ENCODE measurements at places on chromosomes 16 and 17.

DNA sequence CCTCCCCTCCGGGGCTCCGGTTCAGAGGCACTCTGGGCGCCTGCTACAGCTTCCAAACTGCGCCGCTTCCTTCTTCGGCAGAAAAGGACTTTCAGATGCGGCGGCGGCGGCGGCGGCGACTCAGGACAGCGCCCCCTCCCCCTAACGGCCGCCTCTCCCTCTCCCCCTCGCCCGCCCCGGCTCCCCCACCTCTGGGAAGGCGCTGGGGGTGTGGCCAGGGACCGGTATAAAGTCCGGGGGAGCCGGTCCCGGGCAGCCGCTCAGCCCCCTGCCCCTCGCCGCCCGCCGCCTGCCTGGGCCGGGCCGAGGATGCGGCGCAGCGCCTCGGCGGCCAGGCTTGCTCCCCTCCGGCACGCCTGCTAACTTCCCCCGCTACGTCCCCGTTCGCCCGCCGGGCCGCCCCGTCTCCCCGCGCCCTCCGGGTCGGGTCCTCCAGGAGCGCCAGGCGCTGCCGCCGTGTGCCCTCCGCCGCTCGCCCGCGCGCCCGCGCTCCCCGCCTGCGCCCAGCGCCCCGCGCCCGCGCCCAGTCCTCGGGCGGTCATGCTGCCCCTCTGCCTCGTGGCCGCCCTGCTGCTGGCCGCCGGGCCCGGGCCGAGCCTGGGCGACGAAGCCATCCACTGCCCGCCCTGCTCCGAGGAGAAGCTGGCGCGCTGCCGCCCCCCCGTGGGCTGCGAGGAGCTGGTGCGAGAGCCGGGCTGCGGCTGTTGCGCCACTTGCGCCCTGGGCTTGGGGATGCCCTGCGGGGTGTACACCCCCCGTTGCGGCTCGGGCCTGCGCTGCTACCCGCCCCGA, at the start of gene IGFBP4:
IGFBP4 (plus strand) TSS at position 255 of the 792 bp plus-strand sequence; CDS start at position 541, 286 bp downstream.
- peak; percentile 55 for DNase-seq

DNA sequence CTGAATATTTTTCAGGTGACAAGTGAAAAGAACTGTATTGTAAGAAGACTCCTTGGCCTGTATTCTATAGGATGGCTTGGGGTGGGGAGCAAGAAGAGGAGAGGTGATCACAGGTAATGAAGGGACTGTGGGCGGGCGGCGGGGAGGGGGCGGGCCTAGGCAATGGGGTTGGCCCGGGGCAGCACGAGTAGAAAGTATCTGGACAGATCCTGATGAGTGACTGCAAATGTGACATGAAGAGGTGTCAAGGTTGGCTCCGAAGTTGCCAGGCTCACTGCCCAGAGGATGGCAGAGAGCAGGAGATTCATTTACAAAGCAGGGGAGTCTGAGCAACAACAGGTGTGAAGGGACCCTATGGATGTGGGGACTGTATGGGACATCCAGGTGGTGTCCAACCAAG, 10.8 kb upstream of the G6PC1 start:
- DNase-seq = no peak

DNA sequence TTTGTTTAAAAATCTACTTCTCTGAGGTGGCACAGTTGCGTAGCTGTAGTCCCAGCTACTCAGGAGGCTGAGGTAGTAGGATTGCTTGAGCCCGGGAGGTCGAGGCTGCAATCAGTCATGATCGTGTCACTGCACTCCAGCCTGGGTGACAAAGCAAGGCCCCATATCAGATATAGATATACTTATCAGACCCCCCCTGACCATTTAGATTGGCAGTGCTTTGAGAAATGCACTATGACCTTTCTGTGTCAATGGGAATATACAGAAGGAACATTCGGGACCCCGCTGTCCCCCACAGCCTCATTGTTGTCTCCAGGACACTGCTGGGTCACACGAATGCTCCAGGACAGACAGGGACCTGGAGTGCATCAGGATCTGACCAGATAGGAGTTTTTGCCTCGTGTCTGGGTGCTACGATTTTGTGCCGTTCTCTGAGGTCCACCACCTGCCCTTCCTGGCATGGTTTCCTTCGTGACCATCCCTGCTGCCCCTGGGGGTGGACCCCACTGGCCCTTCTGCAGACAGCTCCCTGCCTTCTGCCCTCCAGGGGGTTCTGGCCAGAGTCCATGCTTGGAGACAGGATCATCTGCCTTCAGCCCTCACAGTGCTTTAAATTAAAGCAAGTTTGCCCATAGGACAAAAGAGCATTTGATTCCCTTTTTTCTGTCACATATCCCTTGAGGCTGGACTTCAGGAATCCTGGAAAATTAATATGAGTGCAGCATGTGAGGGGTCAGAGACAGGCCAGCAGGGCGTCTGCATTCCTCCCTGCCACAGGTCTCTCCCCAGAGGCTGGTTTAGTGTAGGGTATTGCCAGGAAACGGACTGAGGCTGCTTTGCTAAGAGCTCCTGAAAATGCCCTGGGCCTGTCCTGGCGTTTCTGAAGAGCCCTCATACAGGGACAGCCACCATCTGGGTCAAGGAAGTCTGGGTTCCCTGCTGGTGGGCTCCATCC, 19.3 kb downstream of the PLD6 start:
- peak; percentile 63 for DNase-seq

- no peak for DNase-seq
These were observed 41.4 kb upstream of the ANKFY1 start for GRCh38 chr17:4305224-4305623.

DNA sequence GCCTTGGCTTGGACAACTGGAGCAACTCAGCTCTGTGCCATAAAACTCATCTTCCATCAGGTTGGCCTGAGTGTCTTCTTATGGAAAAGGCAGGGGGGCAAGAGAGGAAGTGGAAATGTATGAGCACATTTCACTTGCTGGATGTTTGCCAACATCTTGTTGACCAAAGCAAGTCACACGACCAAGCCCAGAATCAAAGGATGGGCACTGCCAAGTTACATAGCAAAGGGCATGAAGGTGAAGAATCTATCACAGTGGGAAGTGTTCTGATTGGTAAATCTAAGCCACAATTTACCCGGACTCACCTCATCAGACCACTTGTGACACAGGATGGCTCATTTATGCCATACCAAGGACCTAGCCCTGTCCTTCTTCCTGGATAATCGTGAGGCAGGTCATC, 310.5 kb upstream of the IRX5 start:
- DNase-seq = no peak

DNA sequence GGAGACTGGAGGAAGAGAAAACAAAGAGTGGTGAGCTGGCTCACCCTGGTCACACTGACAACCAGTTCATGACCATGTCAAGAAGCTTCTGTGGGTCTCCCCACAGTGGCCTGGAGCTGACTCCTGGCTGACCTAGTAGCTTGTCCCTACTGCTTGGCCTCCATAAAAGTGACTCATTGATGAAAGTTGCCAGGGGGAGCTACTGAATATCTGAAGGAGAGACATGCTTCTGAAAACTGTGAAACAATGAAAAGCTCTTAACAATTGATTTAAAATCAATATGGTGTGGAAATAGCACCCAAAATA, 22.0 kb downstream of the SMPD3 start:
- DNase-seq = no peak

DNA sequence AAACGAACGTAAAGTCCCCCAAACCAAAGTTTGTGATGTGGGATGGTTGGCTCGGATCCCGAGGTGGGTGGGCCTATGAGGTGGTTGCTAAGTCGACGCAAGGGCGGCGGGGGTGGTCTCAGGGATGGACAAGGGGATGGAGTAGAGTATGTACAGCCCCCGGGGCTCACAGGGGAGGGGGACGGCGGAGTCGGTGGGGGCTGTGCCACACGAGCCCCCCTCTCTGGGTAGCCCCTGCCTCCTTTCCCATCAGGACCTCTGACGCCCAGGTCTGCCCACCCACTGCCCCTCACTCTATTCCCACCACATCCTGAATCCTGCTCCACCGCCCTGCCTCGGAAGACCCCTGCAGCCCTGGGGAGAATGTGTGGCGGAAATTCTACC, 15.2 kb downstream of the IL34 start:
- no peak for DNase-seq

GRCh38 chr17:42584880-42585279, 7.4 kb upstream of the PSMC3IP start:
- DNase-seq = no peak

- DNase-seq = no peak
These were observed 8.4 kb downstream of the PHF12 start for GRCh38 chr17:28942925-28943324.

GRCh38 chr17:78665387-78665951, 88.3 kb upstream of the DNAH17 start:
- no peak for DNase-seq

DNA sequence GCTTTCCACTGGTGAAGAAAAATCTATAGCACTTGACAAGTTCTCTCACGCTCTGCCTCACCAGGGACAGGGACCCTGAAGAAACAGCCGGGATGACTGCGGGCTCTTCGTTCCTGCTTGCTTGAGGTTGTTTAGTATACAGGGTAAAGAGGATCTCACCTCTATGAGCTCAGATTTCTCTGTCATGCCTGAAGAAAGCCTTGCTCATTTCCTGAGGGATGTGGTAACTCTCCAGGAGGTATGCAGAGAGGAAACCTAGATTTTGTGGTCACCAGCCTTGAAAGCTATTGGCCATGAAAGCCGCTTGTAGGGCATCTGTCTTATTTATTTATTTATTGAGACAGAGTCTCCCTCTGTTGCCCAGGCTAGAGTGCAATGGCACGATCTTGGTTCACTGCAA, 23.2 kb downstream of the USP43 start:
- no peak for DNase-seq

DNA sequence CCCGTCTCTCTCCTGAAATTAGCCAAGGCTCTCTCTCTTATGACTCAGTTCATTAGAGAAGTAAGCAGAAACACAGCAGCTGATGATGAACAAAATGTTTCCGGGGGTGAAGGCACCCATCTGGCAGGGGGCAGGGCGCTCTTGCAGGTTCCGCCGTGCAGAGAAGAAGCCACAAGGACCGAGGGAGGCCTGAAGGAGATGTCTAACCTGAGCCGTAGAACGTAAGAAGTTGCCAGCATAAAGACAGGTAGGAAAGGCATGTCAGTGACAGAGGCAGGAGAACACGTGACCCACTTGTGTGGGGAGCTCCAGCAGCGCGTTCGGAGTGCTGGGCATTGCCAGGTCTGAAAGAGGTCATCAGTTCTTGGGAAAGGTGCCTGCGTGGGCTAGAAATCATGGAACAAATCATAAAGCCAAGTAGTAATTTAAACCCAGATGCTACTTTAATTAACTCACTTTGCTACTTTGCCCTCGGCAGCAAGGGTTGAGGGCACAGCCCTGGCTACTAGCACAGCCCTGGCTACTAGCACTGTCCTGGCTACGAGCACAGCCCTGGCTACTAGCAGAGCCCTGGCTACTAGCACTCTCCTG, 198.6 kb downstream of the RPTOR start:
- DNase-seq = no peak

DNA sequence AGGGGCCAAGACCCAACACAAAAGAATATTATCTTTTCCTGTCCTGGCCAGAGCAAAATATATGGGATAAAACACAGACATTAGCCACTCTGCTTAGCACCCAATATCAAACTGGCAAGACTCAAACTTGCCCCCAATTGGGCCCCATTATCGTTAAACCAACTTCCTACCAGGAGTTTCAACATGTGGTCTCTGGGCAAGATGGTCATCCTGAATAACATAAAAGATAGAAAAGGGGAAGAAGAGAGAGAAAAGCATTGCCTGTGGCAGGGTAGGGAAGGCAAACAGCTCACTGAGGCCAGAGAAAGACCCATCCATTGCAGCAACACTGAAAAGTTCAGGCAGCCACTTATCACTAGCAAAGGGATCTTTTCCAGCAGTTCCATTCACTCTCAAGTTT, 502.1 kb downstream of the KIF2B start:
- DNase-seq = no peak

- DNase-seq = no peak
These were observed 103.9 kb downstream of the OR1D5 start for GRCh38 chr17:2959371-2960130.

DNA sequence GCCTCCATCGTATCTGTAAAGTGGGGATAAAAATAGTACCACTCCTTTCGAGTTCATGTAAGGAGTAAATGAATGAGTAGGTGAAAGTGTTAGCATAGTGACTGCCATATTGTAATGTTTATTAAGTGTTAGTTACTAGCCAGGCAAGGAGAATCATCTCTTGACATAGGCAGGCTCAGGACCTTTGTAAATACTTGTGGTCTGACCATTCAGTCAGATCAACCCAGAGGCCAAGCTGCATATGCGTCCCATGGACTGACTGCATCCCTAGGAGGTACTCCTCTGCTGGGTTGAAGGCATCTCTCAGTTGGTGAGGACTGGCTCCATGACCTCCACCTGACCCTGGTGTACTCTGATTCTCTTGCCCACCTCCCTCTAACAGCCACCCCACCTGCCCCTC, 40.5 kb upstream of the CDRT4 start:
- no peak for DNase-seq

- DNase-seq = no peak
These were observed 18.9 kb upstream of the TBX21 start for GRCh38 chr17:47713980-47714700.

DNA sequence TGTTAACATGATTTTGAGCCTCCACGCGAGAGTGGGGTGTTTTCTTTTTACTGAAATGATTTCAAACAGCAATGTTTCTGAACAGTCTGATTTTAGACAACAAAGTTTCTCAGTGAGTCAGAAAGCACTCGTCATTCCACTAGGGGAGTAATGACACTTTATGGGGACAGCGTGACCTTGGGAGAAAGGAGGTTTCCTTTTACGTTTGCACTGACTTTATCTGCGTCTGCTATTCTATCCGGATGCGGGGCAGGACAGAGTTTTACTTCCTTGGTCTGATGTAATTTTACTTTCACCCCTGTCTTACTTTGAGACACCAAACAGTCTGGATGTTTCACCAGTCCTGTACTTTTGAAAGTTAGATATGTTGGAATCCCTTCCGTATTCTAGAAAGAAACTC, 20.7 kb downstream of the SLC47A1 start:
- DNase-seq = no peak

DNA sequence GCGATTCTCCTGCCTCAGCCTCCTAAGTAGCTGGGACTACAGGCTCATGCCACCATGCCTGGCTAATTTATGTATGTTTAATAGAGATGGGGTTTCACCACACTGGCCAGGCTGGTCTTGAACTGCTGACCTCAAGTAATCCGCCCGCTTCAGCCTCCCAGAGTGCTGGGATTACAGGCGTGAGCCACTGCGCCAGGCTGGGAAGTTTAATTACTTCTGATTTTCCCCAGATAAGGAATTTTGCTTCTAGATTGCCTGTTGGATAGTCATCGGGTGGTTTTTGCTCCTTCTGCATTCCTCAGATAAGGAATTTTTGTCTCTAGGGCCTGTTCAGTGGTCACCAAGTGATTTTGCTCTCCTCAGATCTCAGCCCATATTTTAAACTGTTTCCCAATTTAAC, 112.5 kb downstream of the MAP2K4 start:
- peak; percentile 56 for DNase-seq

- DNase-seq = no peak
These were observed 69.6 kb downstream of the RAI1 start for GRCh38 chr17:17750881-17751280.

DNA sequence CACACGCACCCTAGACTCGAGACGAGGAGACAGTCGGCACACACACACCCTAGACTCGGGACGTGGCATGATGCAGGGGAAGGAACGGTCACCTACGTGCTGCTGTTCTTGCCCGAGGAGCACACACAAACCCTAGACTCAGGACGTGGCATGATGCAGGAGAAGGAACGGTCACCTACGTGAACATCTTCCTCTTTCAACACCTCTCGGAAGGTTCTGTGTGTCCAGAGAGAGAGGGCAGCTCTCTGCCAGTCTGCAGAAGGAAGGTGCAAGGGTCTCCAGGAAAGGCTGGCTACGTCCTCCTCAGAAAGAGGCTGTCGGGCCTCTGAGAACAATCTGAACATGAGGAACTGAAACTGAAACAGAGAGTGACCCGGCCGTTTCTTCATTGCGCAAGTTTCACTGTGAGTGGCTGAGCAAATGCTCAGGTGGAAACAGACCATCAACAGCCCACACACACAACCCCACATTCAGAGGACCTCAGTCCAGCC, 43.4 kb downstream of the ZNF276 start:
- no peak for DNase-seq

- DNase-seq = no peak
These were observed 91.5 kb upstream of the NLRP1 start for GRCh38 chr17:5675625-5676421.

All from SJCRH30 (cell line).